ENCODE measurements at places on chromosomes 1 and 21.

DNA sequence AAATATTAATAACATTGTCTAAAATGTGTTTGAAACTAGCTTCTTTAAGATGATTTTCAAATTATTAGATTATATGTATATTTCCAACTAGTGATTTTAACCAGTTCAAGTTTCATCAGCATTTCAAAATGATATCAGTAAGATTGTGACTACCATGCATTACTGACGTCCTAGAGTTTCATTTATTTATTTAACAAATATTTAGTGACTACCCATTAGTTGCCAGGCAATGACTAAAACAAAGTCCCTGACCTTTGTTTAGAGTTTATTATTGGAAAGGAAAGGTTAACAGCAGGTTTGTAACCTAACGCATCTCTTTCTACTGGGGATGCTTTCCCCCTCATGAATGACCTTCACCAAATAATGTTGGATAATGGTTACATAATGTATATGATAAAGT is 7.6 kb upstream of the C4BPB start:
- DNase-seq: no peak

DNA sequence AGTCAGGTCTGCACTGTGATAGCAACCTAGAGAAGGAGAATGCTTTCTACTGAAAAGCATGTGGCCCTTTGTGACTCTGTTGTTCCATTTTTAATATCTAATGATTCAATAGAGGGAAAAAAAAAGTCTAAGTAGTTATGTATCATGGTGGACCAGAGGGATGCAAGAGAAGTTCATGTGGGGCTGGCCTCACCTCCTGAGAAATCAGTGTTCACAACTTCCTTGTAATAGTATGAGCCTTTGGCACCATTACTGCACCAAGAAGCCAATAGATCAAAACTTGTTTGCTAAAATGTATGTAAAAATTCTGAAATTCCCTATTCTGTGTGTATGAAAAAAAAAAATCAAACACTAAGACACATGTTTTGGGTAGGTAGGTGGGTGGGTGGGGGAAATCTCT is 5.0 kb downstream of the ZBTB17 start:
- DNase-seq: no peak

- no peak for DNase-seq
These were observed 1512.0 kb upstream of the PRMT6 start for GRCh38 chr1:105544475-105544874.

- DNase-seq: no peak
These were observed 232.2 kb downstream of the SETD4 start for GRCh38 chr21:35828161-35828560.

- DNase-seq: no peak
These were observed 3.7 kb downstream of the CHD1L start for GRCh38 chr1:147246044-147246690.

GRCh38 chr1:178645808-178646200 is 79.2 kb upstream of the RALGPS2 start:
- DNase-seq: no peak

- no peak for DNase-seq
These were observed 31.5 kb downstream of the RNF220 start for GRCh38 chr1:44436401-44437106.

DNA sequence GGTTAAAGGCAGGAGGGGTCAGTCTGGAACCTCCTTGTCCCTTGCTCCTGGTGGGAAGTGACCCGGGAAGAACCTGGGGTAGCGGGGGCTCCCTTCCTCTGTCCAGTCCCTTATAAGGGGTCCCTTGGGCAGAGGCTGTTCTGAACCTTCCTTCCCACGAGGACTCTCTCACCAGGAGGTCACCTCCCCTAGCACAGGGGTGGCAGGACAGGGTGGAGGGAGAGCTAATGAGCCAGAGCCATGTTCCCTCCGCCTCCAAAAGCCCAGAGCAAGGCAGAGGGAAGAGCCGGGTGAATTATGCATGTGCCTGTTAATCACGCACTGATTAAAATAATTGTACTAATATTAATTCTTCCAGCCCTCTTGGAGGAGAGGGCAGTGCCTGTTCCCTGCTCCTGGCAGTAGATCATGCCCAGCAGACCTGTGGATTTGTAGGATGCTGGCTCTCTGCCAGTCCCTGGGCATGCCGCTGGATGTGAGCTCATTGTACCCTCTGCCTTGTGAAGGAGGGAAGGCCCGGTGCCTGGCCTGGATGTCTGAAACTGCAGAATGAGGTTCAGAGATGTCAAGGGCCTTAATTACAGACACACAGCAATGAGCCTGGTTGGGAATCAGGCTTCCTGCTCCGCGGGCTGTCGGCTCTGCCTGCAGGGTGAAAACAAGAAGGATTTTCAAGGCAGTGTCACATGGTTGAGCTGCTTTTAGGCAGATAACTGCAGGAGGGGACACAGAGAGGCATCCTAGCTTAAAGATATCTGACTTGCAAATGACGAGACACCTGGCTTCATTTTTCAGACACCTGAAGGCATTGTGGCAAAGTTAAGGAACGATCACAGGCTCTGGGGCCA is 68.2 kb downstream of the IGSF21 start:
- no peak for DNase-seq

GRCh38 chr1:77025599-77025998 is 158.3 kb downstream of the ST6GALNAC5 start:
- no peak for DNase-seq

- DNase-seq: no peak
These were observed 51.4 kb downstream of the TNFSF18 start for GRCh38 chr1:172999349-172999748.

DNA sequence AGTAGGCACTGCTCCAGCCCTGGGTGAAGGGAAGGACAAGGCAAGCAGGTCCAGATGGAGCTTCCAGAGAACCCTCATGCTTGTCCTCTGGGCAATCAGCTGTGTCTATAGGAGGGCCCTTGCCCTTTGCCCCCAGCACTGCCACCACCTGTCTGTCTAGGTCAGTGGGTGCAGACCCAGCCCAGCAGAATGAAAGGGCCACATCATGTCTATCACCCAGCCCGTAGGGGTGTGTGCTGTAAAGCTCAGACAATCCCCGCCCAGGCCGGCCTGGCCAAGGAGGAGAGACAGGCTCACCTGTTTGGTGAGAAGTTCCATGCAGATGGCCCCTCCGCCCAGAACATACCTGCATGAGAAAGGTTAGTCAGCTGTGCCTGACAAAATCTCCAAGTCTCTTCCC is 7.0 kb downstream of the UBE2Q1 start:
- no peak for DNase-seq

DNA sequence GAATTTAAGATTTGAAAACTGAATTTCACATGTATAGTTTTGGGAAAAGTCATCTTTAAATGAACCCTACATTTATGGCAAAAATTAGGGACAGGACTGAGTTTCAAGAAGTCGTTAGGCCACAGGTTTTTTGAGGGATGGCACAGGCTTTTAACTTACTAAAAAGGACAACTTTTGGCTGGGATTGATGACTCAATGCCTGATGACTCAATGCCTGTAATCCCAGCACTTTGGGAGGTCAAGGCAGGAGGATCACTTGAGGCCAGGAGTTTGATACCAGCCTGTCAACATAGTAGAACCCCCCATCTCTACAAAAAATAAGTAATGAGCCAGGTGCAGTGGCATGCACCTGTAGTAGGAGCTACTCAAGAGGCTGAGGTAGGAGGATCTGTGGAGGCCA is 15.9 kb downstream of the UCK2 start:
- DNase-seq: no peak

DNA sequence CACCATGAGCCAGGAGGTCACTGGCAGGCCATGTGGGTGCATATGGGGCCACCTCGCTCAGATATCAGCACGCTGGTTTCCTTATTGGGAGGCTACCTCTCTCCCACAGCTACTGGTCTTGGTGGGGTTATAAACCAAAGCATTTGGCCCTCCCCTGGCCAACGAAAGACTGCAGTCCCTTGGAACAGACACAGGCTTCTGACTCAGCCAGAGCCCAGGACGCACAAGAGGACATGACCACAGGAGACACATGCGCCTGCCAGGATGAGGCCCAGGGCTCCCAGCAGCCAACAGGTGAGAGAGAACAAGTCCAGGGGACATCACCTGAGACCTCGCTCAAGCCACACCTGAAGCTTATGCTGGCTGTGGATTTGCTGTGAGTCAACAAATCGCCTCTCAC is 13.8 kb downstream of the NPHP4 start:
- DNase-seq: no peak

DNA sequence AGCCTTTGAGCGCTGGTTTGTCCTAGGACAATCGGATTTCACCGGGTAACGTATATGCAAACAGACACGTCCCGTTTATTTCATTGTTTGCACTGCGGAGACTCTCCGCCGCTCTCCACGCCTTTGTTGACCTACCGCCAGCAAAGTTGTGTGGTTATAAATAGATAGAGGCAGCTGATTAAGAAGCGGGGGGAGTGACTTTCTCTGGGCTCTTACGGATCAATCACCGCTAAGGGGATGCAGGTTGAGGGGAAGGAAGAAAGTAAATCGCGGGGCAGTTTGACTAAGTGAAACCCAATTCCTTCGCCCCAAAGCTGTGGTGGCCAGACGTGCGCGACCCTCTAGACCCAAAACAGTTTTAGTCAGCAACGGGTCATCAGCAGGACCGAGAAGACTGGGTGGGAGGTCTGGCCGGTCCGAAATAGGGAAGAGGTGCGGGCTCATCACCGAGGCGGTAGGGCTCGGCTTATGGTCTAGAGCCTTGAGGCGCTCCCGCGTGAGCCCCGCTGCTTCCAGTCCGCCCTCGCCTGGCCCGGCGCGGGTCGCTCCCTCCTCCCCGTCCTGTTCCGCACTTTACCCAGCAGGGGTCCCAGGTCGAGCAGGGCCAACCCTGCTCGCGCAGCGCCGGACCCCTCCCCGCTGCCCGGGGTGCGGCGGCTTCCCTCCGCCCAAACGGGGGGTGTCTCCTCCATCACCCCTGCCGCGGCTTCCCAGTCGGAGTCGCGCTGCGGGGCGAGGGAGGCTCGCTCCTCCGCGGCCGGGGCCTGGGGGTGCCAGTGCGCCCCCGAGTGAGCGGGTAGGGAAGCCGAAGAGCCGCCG is 120.8 kb upstream of the RRP15 start:
- DNase-seq: no peak

DNA sequence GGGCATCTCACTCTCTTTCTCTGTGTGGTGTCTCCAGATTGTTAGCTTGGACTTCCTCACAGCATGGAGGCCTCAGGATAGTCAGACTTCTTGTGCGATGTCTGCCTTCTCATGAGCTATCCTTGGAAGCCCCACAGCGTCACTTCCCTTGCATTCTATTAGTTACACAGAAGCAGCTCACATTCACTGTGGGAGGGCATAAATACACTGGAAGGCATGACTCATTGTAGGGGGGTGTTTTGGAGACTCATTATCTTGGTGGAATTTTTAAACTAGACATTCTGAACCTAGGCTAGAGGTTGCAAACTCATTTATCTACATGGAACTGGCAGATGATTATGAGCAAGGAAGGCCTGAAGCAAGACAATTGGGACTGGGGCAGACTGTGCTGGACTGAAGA is 21.4 kb upstream of the FASLG start:
- DNase-seq: no peak

GRCh38 chr1:6019166-6019845 is 26.4 kb upstream of the KCNAB2 start:
- no peak for DNase-seq

GRCh38 chr21:39452207-39452969 is 618 bp downstream of the SH3BGR start:
- DNase-seq: no peak

DNA sequence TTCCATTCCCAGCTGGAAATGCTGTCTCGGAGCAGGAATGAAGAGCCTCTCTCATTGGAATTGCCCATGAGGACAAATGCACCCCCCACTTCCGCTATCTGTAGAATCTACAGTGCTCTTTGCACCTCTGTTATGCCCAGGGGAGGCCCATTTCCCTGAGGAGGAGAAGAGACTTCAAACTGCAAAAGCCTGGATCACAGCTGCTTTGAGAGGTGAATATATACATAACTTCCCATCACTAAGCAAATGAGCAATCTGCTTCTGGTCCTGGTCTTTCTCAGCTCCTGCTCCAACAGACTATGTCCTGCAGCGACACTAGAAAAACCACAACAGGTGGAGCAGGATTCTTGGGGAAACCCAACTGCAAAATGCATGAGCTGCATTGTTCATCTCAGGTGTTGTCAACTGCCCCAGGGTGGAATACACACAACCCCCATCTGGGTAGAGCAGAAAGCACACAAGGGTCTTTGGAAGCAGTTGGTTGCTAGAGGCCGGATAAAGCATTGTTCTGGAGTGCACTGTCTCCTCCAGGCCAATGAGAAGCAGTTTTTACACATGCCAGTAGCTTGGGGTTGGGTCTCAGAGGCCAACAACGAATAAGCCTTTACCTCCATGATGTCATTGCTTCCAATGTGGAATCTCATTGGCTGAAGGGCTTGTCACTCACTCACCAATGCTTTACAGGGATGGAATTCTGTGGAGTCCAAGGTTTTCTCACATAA is 67.7 kb upstream of the RAB4A start:
- no peak for DNase-seq

DNA sequence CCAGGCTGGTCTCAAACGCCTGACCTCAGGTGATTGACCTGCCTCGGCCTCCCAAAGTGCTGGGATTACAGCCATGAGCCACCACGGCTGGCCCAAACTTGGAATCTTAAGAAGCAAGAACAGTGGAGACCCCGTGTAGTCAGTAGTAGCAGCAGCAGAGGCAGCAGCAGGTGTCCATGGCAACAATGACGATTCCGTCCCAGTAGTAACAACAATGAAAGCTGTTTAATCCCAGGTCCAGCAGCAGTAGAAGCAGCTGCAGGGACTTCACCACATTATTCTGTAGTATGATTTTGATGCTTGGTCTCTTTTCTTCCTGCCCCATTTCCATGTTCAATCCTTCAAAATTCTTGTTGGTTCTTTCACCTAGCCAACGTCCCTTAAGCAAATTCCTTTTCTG is 69.6 kb upstream of the KCTD3 start:
- no peak for DNase-seq

DNA sequence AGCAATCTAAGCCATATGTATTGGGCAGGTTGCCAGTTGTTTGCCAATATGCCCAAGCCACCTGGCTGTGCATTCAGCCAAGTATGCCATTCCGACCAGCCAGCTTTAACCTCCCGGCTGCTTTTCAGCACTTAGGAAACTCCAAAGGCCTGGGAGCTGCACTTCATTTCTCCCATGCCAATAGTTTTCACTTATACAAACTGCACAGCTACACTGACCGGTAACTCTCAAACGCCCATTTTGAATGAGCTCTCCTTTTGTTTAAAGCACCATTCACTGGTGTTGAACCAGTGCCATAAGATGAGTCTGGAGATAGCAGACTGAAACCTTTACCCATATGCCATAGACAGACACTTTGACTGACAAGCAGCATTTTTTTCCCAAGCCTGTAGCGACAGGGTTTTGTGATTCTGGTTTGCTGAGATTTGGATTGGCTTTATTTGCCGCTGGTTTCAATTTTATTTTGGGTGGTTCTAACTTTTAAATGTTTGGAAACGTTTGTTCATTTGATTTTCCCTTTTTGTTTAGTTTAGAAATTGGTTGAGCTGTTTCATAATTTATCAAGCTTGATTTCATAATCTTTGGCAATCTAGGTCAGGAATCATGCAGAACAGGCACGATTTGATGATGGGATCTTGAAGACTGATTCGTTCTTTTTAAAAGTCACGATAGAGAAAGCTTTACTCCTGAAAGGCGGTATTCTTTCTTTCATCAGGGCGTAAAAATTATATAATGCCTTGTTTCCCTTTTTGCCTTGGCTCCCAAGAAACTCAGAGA is 144.6 kb downstream of the NFIA start:
- DNase-seq: no peak

GRCh38 chr1:204073837-204074273 is 940 bp downstream of the SOX13 start:
- no peak for DNase-seq

Measured in activated CD4-positive, alpha-beta T cell treated with anti-CD3 and anti-CD28 coated beads, Interleukin-2, Interleukin-4, amounts not matched to agents 100 ng/mL and 50 ng/mL, durations not matched to agents 16 hours and 8 hours (primary cell).